Stimulated activated CD8-positive, alpha-beta memory T cell treated with anti-CD3 and anti-CD28 coated beads, Interleukin-15, amount 100 ng/mL, for 24 hours (primary cell): ENCODE measurements at places on chromosomes 2 and 18.

- no peak for DNase-seq
These were observed 61.5 kb downstream of the BARD1 start for GRCh38 chr2:214747992-214748391.

DNA sequence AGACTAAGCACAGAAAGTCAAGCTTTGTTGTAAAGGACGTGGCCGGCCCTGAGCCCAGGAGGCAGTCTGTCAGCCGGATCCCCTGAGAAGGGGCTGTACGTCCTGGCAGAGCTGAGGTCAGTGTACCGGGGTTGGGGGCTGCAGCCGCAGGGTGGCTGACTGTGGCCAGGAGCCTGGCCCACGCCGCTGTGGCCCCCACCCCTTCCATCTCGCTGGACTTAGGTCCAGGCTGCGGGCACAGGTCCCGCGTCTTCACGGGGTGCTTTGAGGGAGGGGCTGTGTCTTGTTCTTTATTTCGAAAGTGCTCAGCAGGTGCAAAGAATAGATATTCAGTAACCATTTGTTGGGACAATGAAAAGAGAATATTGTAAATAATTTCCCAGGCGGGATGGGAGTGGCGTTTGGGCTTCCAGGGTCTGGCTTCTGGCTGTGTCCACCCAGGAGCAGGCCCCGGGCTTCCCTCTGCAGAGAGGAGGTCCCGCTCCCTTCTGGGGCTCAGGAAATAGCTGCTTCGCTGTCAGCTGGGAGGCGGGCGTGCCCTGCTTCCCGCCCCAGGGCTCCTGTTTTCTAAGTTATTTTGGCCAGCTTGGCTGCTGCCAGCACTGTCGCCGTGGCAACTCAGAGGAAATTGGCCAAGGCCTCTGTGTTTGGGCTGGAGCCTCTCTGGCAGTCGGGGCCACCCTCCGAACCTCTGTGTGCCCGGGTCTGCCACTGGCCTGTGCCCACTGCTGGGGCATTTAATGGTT, 7.4 kb downstream of the NFATC1 start:
- DNase-seq: no peak

DNA sequence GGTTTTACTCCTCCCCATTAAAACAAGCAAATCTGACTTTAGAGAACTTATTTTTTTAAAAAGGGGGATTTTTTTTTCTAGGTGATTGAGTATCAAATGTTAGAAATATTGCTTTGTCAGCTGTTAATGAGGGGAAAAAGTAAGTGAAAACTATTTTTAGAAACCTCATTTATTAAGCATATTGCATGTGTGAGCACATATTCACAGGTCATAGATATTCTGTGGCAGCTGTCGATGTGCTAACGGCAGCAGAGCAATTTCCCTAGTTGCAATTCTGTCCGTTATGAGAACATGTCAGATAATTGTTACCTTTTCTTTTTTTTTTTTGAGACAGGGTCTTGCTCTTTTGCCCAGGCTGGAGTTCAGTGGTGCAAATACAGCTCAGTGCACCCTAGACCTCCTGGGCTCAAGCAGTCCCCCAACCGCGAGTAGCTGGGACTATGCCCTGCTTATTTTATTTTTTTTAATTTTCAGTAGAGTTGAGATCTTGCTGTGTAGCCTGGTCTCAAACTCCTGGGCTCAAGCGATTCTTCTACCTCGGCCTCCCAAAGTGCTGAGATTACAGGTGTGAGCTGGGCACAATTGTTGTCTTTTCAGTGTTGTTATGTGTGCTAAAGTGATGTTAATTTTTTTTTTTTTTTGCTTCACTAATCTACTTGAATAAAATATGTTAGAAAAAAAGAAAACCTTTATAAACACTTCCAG, 69.8 kb downstream of the MTA3 start:
- no peak for DNase-seq

GRCh38 chr2:9230051-9230802, 23.6 kb downstream of the ASAP2 start:
- DNase-seq: no peak

- no peak for DNase-seq
These were observed 27.1 kb downstream of the RALB start for GRCh38 chr2:120279708-120280107.

GRCh38 chr18:24138409-24138788, 463 bp upstream of the CABYR start:
- no peak for DNase-seq

GRCh38 chr2:70935468-70936164, at the start of gene ATP6V1B1:
Gene ATP6V1B1, plus strand, starts transcription at chr2:70935900. Its CDS starts 55 bp downstream, at chr2:70935955.
- DNase-seq: no peak

DNA sequence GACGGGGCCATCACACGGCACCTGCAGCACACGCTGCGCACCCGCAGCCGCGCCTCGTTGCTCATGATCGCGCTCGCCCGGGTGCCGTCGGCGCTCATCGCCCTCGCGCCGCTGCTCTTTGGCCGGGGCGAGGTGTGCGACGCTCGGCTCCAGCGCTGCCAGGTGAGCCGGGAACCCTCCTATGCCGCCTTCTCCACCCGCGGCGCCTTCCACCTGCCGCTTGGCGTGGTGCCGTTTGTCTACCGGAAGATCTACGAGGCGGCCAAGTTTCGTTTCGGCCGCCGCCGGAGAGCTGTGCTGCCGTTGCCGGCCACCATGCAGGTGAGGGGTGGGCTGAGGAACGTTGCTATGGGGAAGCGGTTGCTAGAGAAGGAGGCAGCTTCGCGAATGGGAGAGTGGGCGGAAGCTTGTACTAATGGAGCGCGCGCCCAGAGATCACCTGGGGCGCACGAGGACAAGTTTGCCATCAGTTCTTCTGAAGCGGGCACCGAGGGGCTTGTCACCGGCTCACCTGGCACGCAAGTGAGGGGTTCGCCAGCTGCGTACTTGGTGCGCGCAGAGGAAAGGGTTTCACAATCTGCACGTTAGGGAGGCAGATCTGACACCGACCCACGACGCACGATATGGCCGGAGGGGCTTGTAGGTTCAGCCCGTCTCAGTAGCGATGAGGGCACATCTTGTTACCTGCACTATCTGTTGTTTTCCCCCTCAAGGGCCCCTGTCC, 45.6 kb downstream of the DDX18 start:
- no peak for DNase-seq

GRCh38 chr2:109558076-109558882, 55.5 kb downstream of the SEPTIN10 start:
- no peak for DNase-seq
